Inflammatory macrophage (primary cell): ENCODE measurements at places on chromosomes 6 and 20.

DNA sequence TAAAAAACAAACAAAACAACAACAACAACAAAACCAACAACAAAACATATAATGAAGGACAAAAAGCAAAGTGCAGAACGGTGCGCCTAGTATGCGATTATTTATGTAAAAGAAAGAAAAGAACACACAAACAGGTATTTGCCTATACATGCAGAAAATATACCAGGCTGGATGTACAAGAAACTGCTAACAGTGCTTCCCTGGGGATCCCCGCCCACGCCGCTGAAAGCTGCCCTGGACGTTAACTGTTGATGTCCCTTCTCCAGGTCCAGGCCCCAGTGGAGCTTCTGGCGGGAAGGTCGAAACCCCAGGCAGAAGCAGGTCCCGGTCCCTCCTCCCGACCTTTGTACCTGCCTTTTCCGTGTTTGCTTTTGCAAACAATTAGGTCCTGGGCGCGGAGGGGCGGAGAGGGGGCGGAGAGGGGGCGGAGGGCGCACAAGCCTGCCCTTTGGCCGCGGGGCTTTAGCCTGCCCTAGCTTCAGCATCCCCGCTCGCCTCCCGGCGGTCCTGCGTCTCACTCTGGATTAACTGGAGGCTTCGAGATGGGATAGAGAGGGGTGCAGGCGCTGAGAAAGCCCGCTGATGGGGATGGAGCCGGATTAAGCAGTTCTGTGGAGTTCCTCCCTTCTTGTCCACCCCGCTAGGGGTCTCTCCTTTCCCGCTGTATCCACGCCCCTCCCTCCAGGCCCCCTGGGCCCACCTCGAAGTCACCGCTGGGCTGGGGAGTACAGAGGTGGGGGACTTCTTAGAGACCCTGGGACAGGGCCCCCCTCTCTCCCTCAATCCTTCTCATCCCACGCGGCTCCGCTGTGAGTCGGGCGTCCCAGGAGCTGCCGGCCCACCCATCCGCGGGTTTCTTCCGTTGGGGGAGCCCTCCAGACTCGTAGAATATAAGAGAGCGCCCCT is 8.2 kb upstream of the AHCY start:
- DNase-seq: no peak

DNA sequence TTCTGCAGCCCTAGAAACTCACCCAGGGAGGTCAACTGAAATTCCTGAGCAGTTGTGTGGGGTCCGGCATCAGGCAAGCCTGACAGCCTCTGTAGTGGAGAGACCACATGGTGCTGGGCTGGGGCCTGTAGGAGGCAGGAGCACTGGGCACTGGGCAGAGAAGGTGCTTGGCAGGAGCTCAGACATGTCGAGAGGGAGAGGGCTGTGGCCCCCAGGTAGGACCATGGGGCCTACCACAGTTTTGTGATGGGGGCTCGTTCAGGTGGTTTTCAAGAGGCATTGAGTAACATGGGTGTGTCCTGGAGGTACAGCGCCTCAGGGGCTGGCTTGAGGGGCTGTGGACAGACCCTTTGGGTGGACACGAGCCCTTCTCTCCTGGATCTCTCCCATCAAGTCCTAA is 15.9 kb downstream of the SLC22A23 start:
- no peak for DNase-seq

DNA sequence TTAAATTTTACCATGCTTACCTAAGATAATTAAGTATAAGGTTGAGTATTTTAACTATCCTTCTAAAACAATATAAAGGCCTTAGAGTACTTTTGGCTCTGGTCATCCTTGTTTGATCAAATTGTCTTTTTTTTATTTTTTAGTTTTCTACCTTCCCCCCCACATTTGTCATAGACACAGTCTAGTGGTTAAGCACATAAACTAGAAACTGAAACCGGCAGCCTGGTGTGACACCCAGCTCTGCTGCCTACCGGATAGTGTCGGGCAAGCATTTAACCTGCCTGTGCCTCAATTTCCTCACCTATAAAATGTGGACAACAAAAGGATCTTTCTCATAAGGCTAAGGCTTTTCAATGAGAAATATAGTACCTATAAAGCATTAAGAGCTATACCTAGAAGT is 21.6 kb upstream of the TULP4 start:
- no peak for DNase-seq

DNA sequence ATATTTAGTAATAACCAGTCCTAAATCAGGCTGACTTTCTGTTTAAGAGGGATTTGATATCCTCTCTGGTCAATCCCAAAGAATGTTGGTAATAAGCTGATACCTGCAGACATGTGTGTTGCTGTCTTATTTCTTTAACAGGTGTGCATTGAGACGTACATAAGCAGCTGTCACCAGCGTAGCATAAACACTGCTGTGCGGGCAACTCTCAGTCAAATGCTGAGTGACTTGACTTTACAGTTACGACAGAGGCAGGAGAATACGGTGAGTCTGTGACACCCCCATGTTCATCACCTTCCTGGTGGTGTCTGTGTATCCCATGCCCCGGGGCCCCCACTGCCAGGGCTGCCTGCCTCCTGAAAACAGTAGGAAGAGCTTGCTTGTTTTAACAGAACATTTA is 20.1 kb upstream of the PBOV1 start:
- DNase-seq: no peak

DNA sequence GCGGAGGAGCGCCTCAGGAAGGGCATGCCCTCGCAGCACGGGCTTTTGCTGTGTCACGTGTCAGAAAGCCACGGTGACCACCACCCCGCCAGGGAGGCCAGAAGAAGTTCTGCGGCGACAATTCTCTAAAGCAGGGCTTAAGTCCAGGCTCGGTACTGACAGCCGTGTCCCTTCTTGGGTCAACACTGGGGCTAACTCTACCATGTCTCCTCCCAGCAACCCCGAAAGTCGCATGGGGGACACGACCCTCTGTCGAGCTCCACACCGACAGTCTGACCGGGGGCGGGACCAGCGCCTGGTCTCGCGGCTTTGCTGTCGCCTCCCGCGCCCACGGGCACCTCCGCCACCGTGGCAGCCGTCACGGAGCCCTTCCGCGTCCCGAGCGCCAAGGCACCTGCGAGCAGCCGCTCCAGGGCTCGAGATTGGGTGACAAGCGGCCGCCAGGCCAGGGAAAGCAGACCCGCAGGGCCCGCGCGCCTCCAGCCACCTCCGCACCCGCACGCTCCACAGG is 534 bp downstream of the NANP start:
- DNase-seq: peak; percentile 51

- DNase-seq: no peak
Observed at GRCh38 chr6:23951691-23952090, 174.3 kb upstream of the NRSN1 start.

DNA sequence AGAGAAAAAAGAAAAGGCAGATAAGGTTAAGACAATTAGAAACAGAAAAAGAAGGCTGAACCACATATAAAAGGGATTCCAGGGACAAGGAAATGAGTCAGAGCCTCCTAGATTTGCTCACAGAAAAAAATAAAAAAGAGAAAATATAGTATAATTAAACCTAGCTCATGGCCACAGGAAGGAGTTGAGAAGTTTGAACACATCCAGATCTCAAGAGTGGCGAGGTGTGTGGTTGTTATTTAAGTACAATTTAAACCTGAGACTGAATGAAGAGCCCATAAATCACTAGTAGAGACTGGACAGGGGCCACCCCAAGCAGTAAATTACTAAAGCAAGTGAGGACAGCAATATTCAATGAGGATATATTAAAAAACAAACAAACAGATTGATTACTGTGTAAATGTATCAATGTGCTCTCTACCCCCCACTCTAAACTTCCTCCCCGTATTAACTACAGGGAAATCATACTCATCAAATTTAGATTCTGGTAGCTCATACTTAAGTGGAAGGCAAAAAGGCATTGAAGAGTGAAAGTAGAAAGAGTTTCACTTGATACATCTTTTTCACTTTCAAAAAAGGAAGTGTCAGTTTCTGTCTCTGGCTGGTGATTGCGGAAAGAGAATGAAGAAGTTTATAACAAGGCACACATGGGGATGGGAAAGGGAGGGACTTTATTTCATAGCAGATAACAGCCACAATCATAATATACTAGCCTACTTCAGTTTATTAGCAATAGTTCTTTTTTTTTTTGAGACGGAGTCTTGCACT is 49.3 kb upstream of the SCAF8 start:
- DNase-seq: peak; percentile 80

DNA sequence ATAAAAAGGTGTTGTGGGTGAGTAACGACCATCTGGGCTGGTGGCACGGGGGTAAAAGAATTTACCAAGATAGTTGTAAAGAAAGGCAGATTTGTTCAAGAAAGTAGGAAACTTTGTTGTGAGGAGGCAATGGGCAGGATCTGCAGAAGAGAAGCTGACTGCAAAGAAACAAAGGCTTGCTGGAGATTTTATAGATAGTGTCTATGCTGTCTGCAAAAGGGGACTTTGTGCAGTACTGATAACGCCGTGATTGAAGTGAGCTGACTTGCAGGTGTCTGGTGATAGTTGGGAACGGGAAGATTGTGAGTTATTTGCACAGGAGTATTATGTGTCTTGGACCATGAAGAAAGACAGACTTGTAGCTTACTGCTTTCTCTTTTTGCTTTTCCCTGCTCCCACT is 36.8 kb upstream of the GSTA3 start:
- DNase-seq: no peak

GRCh38 chr20:8020314-8021079 is 936 bp upstream of the TMX4 start:
- DNase-seq: peak; percentile 36

- DNase-seq: no peak
Observed at GRCh38 chr6:71421611-71422010, 133.0 kb downstream of the OGFRL1 start.

- DNase-seq: no peak
Observed at GRCh38 chr20:56542489-56543030, 9.5 kb downstream of the FAM209B start.

DNA sequence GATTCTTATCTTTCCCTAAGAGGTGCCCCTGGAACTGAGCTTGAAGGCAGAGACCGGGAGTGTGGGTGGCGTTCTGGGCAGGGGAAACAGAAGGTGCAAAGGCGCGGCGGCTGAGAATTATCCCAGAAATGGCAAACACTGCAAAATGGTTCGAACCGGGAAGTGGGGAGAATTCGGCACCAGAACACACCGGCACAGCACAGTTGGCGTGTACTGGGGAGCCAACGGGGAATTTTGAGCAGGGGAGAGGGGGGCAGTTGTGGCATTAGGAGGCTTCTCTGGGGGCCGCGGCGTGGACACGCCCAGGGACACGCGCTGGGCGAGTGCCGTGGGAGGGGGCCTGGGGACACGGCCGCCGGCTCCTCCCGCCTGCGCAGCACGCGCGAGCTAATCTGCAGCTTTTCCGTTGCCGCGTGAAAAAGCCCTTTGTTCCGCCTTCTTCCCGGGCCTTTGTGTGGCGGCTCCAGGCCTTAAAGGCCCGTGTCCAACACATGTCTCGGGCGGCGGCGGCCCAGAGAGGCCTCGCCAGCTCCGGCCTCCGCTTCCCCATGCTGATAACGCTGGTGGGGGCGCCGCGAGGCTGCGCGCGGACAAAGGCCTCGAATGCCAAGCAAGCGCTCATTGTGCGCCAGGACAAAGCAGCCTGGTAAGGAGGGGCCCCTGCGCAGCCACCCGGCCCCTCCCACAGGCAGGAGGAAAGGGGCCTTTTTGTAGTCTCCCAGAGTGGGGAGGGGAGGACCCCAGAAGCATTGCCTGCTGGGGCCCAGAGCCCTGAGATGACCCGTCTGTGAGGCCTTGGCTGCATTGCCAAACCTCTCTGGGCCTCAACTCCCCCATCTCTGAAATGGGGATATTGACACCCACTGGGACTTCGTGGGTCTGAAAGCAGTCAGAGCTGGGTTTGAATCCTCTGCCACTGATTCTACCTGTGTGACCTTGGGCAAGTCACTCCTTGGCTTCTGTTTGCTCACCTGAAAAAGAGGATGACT is 82.8 kb downstream of the CD40 start:
- DNase-seq: peak; percentile 37

- DNase-seq: no peak
Observed at GRCh38 chr6:157599191-157599590, 218.2 kb downstream of the ZDHHC14 start.

GRCh38 chr20:61560361-61560853 is 308.3 kb downstream of the CDH4 start:
- no peak for DNase-seq

GRCh38 chr6:136716917-136717715 is 75.2 kb downstream of the MAP3K5 start:
- peak; percentile 50 for DNase-seq

DNA sequence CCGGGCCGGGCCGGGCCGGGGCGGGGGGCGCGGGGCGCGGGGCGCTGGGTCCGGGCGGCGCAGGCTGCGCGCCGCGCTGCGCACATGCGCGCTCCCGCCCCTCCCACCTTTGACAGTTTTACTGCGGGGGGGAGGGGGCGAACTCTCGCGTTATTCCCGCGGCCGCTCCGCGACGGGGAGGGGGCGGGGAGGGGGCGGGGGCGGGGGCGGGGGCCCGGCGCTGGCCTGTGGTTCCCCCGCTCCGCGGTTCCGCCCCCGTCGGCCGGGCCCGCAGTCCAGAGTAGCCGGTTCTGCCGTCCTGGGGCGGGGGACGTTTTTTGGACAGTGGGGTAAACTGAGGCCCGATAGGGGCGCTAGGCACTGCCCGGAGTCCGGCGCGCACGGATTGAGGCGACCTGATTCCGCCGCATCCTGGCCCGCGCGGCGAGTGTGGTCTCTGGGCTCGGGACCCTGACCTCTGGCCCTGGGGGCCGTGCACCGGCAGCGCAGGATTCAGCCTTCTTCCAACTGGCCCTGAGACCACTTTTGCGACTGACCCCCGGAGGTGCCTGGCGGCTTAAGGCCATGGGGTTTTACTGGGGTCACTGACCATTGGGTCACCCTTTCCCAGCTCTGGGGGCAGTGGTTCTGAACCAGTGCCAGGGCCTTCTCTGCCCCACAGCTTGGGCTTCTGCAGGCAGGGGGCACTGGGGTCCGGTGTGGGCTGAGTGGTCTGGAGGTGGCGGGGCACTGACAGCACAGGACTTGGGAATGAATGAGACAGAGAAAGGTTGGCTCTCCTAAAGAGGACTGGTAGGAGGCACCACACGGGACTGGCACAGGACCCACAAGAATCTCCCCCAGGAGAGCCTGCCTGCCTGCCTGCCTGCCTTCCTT is at the start of gene ZNF512B:
ZNF512B (minus strand) TSS at position 93 of the 876 bp plus-strand sequence. CDS start 1,980 bp downstream, outside the sequence.
- no peak for DNase-seq

GRCh38 chr6:40992746-40993145 is 46.3 kb downstream of the UNC5CL start:
- DNase-seq: no peak
